ENCODE measurements at places on chromosomes 6 and 20.

- no peak for DNase-seq
These were observed 546.6 kb downstream of the CD83 start for GRCh38 chr6:14664112-14664601.

GRCh38 chr6:84825461-84825860 lies 61.1 kb upstream of the TBX18 start:
- no peak for DNase-seq

GRCh38 chr20:8601542-8601912 lies 467.4 kb upstream of the PLCB4 start:
- DNase-seq, result no peak

DNA sequence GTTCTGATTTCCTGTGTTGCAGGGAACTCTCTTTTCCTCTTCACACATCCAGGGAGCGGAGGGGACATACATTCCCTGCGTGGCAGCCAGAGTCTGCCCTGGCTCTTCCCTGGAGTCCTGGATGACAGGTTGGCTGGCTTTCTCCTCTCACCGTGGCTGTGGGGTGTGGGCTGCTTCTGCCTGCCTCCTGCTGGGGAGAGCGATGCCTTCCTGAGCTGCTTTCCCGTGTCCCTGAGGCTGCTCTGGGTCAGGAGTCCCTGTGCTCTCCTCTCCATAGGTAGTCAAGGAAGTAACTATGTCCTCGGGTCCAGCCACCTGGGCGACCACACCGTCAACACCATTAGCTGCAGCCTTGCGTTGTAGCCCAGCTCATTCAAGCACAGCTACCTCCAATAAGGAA lies 451.7 kb downstream of the QKI start:
- no peak for DNase-seq

DNA sequence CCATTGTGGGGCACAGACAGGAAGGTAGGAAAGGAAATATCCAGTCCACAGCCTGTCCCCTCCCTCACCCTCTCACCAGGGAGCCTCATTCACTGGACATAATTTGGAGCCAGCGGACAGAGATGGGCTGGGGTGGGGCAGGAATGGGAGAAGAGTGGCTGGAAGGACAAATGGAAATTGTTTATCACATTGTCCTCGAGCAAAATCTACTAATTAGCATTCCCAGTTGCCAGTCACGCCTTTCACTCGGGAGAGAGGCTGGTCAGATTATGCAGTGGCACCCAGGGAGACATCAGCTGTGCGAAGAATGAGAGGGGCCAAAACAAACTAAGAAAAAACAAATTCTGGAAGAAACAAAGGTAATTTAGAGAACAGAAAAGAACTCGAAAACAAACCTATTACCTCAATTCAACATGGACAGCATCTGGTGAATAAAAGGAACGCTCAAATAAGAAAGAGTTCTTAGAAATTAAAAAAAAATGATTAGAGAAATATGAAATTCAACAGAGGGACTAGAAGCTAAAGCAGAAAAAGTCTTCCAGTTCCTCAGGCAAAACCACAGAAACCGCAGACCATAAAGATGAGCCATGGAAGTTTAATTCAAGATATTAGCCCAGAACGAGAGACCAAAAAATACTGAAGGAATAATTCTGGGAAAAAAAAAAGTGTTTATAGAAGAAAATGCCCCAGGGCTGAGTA lies 108.5 kb upstream of the RALGAPA2 start:
- no peak for DNase-seq

- DNase-seq, result no peak
These were observed 150.2 kb downstream of the IMPG1 start for GRCh38 chr6:75922226-75922625.

GRCh38 chr20:17735959-17736621 lies 36.3 kb downstream of the BANF2 start:
- no peak for DNase-seq

- no peak for DNase-seq
These were observed 39.8 kb upstream of the CDH22 start for GRCh38 chr20:46347841-46348803.

- no peak for DNase-seq
These were observed 3.2 kb downstream of the GNAS start for GRCh38 chr20:58855506-58856389.
